ENCODE measurements at places on chromosomes 3 and 15.

DNA sequence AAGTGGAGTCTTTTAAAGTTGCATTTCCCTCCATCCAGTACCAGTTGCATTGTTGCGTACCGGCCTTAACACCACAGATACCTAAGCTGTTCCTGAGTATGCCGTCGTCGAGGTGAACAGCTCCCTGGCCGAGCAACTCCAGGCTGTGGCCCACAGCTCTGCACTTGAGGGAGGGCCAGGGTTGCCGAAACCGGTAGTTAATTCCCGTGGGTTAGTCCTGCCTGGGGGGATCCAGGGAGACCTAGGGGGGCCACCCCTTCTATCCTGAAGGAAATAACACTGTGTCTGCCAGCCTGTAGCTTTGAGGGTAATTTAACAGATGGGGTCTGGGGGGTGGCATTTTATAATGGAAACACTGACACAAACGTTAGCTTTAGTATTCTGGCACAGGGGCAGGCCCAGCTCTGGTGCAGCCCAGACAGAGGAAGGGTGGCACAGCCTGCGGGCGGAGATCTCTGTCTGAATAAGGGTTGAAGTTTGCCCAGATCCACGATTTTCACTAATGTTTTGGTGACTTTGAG is 60.8 kb downstream of the RGMA start:
- DNase-seq: no peak

GRCh38 chr3:143163562-143164100 is 44.1 kb downstream of the CHST2 start:
- no peak for DNase-seq

GRCh38 chr3:71160785-71161546 is 422.6 kb downstream of the FOXP1 start:
- DNase-seq: no peak

DNA sequence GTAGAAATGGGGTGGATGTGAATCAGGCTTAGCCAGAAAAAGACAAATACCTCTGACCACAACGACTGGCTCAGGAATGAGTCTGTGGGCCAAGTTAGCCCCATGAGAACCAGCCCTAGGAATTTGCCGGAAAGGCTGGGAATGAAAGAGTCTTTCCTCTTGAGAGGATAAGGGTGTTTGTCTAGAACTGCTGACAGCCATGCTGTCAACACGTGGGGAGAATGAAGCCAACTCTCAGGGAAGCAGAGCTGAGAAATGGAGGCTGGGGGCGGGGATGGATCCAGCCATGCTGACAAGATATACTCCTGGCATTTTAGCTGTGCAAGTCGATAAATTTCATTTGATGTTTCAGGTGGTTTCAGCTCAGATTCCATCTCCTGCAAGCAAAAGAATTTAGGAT is 10.6 kb upstream of the SLC6A1 start:
- no peak for DNase-seq

- DNase-seq: no peak
These were observed 42.1 kb upstream of the ACTC1 start for GRCh38 chr15:34837246-34838016.

DNA sequence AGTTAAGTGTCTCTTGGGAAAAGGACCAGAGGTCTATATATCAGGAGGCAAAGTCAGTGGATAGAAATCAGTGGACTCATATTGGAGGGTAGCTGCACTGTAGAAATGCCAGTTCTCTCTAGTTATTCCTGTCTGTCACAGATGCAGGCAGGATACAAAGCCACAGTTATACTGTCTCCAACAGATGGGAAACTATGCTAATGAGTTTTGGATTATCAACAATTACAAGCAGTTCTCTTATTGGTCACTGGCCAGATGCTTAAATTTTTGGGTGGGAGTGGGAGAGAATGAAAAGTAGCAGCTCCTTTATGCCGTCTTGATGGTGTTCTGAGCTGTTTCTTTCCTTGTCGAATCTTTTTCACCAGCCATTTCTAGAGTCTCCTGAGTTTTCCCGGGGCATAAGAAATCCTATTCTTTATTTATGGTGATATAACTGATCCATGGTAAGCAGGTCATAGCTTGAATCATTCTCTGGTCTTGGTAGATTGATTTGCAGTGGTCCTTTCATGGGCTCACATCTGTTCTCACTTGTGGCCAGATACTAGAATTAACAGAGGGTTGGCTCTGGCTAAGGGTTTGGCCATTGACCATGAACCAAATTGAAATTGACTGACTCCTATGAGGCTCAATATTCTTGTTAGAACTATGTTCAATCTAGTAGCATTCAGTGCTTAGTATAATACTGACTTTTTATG is 44.6 kb upstream of the RBMS3 start:
- no peak for DNase-seq

Data from NT2/D1 (cell line).